ENCODE measurements at places on chromosomes 7 and 10. TPM values are rescaled to one million over a fixed set of nuclear protein-coding genes. Genes with fewer than 3 reads are reported as not detected.

GRCh38 chr10:120421250-120421649, 35.8 kb upstream of the PLPP4 start:
- H3K36me3 ChIP-seq = no peaks in the 10 kb centered on the region
- H3K4me1 ChIP-seq = no peaks in the 10 kb centered on the region
- H3K27me3 ChIP-seq = peaks cover 4% of the 10 kb centered on the region
- no peak overlapping the region for H3K4me3 ChIP-seq

Gene ATOH7
- 1.4 TPM for polyA plus RNA-seq

- H3K4me3 ChIP-seq = no peak overlapping the region
- no peaks in the 10 kb centered on the region for H3K27me3 ChIP-seq
- peak; percentile 57 for DNase-seq
These were observed 5.0 kb downstream of the MXI1 start for GRCh38 chr10:110212119-110213006.

Gene CFAP70
- 5.3 TPM for polyA plus RNA-seq

Gene VWA2
- 4.6 TPM for polyA plus RNA-seq

DNA sequence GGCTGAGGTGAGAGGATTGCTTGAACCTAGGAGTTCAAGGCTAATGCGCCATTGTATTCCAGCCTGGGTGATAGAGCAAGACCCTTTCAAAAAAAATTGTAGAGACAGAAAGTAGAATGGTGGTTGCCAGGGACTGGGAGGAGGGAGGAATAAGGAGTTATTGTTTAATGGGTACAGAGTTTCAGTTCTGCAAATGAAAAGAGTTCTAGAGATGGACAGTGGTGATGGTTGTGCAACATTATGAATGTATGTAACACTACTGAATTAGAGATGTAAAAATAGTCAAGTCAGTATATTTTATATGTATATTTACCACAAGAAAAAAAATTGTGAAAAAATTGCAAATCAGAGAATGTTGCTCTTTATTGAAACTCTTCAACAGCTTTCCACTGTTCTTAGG, 266.5 kb upstream of the NPY start:
- no peaks in the 10 kb centered on the region for H3K36me3 ChIP-seq
- no peak for DNase-seq
- H3K4me1 ChIP-seq = no peaks in the 10 kb centered on the region
- H3K27ac ChIP-seq = no peak overlapping the region
- no peak overlapping the region for H3K4me3 ChIP-seq

Gene AGK
- 27.4 TPM for polyA plus RNA-seq

Gene MAGI2
- polyA plus RNA-seq = 2.6 TPM

Data from large intestine (tissue), 12 donors.